ENCODE measurements at places on chromosomes 2 and 18.

GRCh38 chr2:238143239-238143951, 4.9 kb downstream of the KLHL30 start:
- DNase-seq, result no peak

DNA sequence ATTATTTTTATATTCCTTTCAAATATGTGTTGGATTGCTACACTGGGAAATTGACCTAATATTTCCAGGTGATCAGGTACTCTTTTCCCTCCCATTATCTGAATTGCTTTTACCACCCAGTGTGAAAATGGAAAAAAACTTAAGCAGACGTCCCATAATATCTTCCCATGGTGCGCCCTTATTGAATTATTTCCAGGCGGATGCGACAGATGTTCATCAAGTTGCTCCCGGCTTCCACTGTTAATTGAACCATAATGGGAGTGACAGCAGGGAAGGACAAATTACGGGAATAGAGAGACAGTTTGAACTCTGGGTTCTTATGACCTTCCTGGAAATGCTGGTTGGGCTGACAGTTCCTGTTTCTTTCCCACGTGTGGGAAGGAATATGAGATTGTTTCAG, 93.3 kb downstream of the THSD7B start:
- DNase-seq, result no peak

GRCh38 chr18:5237083-5237722, 40.1 kb upstream of the AKAIN1 start:
- DNase-seq, result no peak

DNA sequence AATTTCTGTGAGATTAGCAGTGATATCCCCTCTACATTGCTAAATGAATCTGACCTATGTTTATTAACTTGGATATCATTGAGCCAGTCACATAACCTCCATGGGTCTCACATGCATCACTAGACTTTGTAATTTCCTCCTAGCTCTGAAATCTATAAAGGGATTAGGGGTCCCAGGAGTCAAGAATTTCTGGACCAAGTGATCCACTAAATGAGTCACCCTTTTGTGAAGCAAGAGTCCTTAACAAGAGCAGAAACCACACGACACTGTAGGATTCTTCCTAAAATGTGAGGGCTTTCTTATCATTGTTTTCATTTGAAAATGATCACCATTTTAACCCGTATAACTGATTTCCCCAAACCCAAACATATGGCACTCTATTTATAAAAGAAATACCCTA, 90.3 kb downstream of the DHRS9 start:
- DNase-seq, result no peak

DNA sequence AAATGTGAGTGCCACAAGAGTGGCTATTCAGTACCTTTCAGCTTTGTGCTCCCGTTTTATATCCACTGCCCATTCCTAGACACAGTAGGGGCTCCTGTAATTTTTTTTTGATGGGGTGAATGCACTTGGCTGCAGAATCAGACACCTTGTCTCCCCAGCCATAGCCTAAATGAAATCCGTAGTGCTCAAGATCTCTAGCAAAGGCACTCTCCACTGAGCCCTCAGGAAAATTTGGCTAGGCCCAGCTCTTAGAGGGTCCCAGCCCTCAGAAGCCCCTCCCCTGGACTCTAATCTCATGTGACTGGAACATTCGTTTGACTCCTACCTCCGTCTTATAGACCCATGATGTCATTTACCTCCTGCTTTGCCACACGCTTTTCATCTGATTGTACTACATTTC, 323.9 kb downstream of the SMAD2 start:
- DNase-seq, result no peak

- no peak for DNase-seq
Observed at GRCh38 chr18:36294031-36294430, 3.5 kb upstream of the FHOD3 start.

- no peak for DNase-seq
Observed at GRCh38 chr2:39068299-39069135, 52.3 kb downstream of the SOS1 start.

- no peak for DNase-seq
Observed at GRCh38 chr2:24047703-24048033, 477 bp upstream of the WDCP start.

DNA sequence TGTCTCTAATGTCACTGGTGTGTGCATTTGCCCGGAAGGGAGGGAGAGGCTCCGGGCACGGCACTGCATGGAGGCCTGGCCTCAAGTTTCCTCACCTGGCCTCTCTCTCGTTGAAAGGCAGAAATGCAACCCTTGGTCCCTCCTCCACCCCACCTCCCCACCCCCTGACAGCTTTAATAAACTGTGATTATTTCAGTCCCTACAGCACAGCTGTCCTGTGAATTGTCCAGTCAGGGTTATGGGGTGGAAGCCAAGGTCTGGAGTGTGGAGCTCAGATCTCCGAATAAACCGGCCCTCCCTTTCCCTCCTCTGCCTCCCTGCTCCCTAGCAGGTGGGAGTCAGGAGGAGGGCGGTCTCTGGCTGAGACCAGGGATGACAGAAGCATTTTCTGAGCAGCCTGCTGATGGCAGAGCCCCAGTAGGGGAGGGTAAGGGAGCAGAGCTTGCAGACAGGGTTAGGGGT, 199.2 kb upstream of the SMAD2 start:
- no peak for DNase-seq

GRCh38 chr2:9990736-9991135, 39.2 kb downstream of the GRHL1 start:
- no peak for DNase-seq

DNA sequence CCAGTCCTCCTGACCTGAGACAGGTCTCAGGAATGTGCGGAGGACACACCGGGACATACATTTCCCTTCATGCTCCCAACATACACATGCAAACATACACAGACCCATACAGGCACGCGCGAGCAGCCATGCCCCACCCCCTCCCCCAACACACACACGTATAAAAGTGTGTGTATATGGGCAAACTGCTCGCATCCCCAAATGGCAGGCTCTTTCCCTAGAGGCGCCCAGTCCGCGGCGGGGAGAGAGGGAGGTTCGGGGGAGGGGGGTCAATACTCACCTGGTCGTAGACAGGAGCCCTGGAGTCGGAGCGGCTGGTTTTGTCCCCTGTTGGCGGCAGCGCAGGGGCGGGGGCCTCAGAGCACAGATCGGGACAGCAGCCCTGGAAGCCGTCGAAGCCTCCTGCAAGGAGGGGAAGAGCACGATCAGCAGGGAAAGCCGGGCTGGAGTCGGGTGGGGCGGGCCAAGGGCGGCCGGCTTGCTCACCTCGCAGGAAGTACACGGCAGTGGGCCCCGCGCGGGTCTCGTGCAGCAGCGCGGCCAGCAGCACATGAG, 682 bp downstream of the DUSP2 start:
- peak; percentile 62 for DNase-seq

- DNase-seq, result no peak
Observed at GRCh38 chr2:216880509-216881184, 20.8 kb upstream of the TNP1 start.

- DNase-seq, result no peak
Observed at GRCh38 chr2:168359082-168359481, 97.0 kb upstream of the CERS6 start.

DNA sequence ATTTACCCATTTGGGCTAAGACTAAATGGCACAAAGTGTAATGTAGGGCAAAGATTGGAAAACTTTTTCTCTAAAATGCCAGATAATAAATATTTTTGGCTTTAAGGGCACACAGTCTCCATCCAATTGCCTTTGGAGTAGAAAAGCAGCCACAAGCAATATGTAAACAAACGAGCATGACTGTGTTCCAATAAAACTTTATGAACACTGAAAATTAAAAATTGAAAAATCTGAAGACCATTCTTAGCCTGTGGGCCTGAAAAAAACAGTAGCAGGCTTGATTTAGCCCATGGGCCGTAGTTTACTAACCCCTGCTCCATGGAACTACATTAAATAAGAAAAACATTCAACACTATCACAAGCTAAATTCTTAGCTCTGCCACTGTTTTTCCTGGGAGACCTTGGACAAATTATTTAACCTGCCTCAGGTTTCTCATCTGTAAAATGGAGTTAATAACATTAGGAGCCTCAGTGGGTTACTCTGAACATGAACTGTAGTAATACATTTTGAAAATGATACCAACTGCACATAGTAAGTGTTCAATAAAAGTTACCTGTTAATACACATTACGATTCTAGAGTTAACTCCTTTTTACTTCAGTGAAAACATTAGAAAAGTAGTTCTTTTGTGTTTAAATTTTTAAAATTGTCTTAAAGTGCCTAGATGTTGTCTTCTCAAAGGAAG, 1.3 kb downstream of the IFIH1 start:
- DNase-seq, result no peak

GRCh38 chr2:205723179-205723578, 40.9 kb downstream of the NRP2 start:
- no peak for DNase-seq

DNA sequence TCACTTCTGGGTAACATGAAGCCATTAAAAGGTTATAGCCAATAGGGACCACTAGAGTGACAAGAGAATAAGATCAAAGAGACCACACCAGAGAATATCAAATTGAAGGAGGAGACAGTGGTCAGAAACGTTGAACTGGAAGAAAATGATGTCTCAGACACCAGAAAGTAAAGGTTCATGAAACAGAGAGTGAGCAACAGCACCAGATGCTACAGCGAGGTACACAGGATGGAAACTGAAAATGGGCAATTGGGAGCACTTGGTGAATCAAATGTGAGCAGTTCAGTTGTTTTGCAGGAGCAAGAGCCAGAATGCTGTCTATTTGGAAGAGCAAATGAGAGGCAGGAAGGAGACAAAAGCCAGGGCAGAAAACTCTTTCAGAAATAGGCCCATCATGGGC, 162.6 kb downstream of the SS18 start:
- DNase-seq, result no peak

- DNase-seq, result no peak
Observed at GRCh38 chr2:233012301-233012971, 620 bp downstream of the NGEF start.

DNA sequence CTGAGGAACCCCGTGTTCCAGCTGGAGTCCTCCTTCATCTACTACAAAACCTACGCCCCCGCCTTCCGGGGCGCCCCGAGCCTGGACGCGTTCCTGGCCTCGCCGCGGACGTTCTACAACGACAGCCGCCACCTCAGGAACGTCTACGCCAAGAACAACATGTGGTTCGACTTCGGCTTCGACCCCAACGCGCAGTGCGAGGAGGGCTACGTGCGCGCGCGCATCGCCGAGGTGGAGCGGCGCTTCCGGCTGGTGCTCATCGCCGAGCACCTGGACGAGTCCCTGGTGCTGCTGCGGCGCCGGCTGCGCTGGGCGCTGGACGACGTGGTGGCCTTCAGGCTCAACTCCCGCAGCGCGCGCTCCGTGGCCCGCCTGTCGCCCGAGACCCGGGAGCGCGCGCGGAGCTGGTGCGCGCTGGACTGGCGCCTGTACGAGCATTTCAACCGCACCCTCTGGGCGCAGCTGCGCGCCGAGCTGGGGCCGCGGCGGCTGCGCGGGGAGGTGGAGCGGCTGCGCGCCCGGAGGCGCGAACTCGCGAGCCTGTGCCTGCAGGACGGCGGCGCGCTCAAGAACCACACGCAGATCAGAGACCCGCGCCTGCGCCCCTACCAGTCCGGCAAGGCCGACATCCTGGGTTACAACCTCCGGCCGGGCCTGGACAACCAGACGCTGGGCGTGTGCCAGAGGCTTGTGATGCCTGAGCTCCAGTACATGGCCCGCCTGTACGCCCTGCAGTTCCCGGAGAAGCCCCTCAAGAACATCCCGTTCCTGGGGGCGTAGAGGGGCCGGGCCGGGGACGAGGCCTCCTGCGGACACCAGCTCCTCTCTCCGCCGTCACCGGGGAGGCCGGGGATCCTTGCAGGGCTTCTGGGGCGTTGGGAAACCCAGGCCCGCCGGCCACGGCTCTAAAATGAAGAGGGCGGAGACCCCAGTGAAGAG, 5.3 kb upstream of the NEU4 start:
- no peak for DNase-seq

- no peak for DNase-seq
Observed at GRCh38 chr18:10481831-10482230, 27.4 kb downstream of the APCDD1 start.

DNA sequence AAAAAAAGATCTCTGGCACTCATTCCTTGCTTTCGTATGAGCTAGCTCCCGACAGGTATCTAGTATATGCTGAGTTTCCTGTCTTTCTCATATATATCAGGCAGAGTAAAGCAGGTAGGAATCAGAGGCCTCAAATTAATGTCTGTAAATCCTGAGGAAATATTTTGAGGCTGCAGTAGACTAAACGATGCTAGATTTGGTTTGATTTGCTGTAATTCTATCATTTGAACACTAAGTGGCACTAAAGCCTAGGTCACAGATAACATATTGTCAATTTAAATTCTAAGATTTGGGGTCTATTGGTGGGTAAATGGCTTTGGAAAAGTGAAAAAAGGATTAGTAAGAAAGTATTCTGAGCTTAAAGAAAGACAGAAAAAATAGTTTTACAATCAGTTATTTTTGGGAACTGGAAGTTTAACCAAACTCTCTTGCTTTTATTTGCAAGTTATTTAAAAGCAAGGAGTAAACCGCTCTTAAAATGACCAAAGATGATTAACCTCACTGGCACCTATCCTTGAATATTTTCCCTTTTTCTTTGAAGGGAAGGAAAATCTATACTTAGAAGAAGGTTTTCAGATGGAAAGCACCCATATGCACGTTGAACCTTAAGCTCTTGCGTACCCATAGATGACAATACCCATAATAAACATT, 37.6 kb upstream of the SLC4A10 start:
- no peak for DNase-seq

- DNase-seq, result no peak
Observed at GRCh38 chr2:65522922-65523321, 90.5 kb upstream of the SPRED2 start.
